Fibroblast of upper back skin (primary cell): ENCODE measurements at places on chromosomes 1 and 21.

DNA sequence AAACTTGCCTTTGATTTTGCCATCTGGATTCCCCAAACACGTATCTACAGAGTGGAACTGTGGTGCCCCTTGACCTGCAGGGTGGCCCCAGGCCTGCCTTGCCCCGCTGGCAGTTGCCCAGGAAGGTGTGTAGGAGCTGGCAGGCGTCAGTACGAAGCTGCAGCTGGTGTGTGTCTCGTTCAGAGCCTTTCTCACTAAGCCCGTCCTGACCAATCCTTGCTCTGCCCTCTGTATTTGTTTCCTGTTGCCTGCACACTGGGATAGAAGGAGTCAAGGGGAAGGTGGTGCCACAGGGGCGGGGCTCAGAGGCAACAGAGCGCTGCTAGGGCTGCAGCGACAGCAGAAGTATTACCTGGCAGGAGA, 5.2 kb upstream of the VSIG8 start:
- no peak for DNase-seq

GRCh38 chr1:17886838-17887441, 131.8 kb downstream of the ACTL8 start:
- DNase-seq: no peak

GRCh38 chr1:204338360-204338759, 21.4 kb downstream of the PLEKHA6 start:
- no peak for DNase-seq

DNA sequence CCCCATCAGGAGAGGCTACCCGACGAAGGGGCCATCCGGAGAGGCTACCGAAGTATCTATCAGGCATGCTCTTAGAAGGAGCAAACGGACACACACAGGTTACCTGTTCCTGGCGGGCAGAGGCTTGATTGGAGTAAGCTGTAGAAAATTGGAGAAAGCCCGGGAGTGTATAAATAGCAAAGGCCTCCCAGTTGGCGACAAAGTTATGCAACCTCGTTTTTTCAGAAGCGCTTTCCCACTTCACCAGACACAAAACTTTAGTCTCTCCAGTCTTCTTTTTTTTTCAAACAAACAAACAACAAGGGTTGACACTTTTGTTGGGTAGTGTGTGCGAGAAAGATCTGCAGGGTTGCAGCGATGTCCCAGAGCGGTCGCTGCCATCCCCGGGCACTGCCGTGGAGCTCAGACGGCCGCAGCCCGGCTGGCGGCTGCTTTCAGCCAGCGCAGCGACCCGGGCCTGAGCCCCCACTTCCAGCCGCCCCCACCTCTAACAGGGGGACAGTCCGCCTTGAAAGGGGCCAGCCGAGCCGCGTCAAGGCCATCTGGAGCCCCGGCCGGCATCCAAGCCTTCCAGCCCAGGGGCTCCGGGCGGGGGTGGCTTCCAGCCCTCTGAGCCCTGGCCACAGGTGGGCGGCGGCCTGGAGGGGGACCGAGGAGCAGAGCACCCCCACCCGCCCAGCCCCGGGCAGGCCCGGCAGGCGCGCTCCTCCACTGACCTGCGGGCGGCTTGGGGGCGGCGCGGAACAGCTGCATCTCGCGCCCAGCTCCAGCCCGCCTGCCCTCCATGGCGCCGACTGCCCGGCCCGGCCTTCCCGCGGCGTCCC, 616 bp downstream of the MCOLN3 start:
- DNase-seq: no peak

- DNase-seq: no peak
Observed at GRCh38 chr1:193402977-193403376, 216.6 kb upstream of the B3GALT2 start.

- DNase-seq: no peak
Observed at GRCh38 chr1:47417170-47418044, 1.3 kb downstream of the FOXE3 start.

- no peak for DNase-seq
Observed at GRCh38 chr1:192080684-192081083, 77.6 kb upstream of the RGS18 start.

- DNase-seq: no peak
Observed at GRCh38 chr1:159469921-159470533, 30.5 kb downstream of the OR10J1 start.

- DNase-seq: peak; percentile 59
Observed at GRCh38 chr1:243740255-243740999, 109.6 kb downstream of the AKT3 start.

- no peak for DNase-seq
Observed at GRCh38 chr1:60510162-60510561, 436.6 kb upstream of the C1orf87 start.

- no peak for DNase-seq
Observed at GRCh38 chr21:28127175-28127785, 865.4 kb downstream of the LTN1 start.

GRCh38 chr1:50570066-50570468, 146.8 kb upstream of the DMRTA2 start:
- DNase-seq: peak; percentile 6

- DNase-seq: no peak
Observed at GRCh38 chr1:93690921-93691789, 9.5 kb upstream of the BCAR3 start.

GRCh38 chr21:41784456-41785102, 17.7 kb upstream of the RIPK4 start:
- no peak for DNase-seq

DNA sequence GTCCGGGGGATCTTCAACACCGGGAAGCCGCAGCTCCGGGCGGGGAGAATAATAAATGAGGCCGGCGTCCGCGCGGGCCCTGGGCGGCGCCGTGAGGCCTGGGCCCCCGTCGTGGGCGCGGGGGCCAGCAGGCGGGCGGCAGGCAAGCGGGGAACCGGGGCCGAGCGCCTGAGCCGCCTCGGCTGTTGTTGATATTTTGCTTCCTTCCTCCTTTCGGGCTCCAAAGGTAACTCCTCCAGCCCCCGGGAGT, at the start of gene MEF2D:
Gene MEF2D, minus strand, starts transcription at position 233 of the 250 bp plus-strand sequence. CDS start 17,483 bp downstream, outside the sequence.
- no peak for DNase-seq

DNA sequence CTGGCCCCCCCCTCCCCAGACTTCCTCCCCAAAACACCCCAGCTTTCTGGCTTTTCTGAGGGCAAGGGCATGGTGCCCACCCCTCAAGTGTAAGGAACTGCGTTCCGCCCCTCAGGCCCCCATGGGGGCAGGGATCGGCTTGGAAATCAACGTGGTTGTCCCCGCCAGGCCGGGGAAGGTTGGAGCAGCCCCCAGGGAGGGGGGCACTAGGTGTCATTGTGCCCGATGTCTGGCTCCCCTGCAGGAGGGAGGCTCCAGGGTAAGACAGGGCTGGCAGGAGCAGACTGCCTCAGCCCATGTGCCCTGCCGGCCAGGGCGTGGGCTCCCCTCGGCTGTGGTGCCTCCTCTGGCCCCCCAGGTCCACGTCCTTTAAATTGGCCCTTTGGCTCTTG, 7.4 kb upstream of the TFAP2E start:
- DNase-seq: no peak

GRCh38 chr1:43039228-43040055, 80.8 kb upstream of the SLC2A1 start:
- no peak for DNase-seq

- DNase-seq: peak; percentile 77
Observed at GRCh38 chr1:39183503-39184353, 20.8 kb upstream of the MACF1 start.

DNA sequence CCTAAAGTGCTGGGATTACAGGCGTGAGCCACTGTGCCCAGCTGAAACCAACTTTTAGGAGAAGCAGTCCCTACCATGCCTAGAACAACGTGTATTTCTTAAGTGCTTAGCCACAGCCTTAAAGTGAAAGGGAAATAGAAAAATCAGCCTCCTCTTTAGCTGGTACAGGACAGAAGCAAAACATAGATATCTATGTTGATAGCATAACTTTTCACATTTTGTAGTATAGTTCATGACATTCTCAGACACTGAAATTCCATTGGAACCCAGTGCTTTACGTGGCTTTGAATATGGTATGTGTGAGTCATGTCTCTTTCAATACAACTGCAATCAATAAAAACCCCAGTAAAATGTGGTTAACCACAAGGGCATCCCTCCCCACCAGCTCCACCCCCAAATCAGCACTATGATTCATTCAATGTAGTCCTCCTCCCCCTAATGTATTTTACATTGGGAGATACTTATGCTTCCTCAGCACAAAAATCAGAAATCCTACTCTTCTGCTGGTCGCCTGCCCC, 32.1 kb downstream of the TGFB2 start:
- peak; percentile 99 for DNase-seq

- no peak for DNase-seq
Observed at GRCh38 chr21:33238565-33239255, 9.0 kb downstream of the IFNAR2 start.

GRCh38 chr1:31753707-31754349, 10.3 kb downstream of the ADGRB2 start:
- peak; percentile 41 for DNase-seq

GRCh38 chr21:16117851-16118590, 388.2 kb downstream of the USP25 start:
- DNase-seq: peak; percentile 98

DNA sequence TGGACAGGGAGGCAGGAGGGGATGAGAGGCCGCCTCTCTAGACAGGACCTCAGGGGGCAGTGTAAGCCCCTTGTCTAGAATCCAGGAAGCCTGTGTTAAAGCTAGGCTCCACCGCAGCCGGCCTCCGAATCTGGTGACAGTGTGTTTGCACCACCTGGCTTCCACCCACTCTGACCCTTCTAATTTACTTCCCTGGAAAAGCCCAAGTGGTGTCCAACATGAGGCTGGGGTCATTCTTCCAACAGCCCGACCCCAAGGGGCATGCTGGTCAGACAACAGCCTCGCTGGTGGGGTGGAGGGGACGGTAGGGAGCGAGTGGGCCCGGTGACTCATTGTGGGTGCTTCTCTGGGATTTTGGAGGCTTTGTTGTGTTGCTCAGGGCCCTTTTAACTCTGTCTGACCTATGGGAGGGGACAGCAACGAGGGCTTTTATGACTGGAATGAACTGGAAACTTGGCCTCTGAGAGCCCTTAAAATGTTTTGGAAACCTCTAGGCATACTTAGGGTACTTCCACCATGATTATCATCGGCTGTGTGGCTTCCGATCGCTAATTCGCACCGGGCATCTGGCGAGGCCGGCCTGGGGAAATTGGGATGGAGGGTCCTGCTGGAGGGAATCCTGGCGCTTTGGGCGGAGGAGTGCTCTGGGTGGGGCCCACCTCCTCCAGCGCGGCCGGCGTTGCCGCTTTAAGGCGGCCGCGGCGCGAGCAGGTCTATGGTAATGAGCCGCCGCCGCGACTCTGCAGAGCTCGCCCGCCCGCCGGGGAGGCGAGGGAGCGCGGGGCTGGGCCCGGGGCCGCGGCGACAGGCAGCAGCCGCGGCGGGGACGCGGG, at the start of gene CELSR2:
Gene CELSR2, plus strand, starts transcription at position 743 of the 833 bp plus-strand sequence. CDS start 541 bp downstream, outside the sequence.
- peak; percentile 55 for DNase-seq

GRCh38 chr21:45874716-45875415, 106.7 kb upstream of the COL6A1 start:
- DNase-seq: peak; percentile 98

GRCh38 chr1:77424236-77424635, 142.4 kb downstream of the AK5 start:
- peak; percentile 49 for DNase-seq

- DNase-seq: no peak
Observed at GRCh38 chr1:5845376-5845775, 146.8 kb downstream of the NPHP4 start.

DNA sequence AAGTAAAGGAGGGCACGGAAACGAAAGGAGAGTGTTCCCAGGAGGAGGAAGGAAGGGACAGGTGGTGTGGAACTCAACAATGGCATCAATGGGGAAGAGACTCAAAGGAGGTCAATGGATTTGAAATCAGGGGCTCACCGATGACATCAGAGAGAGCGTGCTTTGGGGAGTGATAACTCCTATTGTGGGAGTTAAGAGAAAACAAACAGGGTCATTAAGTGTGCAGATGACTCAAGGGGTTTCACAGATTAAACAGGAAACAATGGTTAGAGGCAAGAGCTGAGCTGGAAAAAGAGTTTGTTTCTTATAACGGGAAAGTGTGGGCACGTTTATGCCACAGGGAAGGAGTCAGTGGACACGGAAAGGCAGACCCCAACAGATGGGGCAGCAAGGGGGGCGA, 629.1 kb downstream of the SMYD3 start:
- no peak for DNase-seq

GRCh38 chr1:42639116-42639515, 19.1 kb upstream of the PPIH start:
- peak; percentile 70 for DNase-seq

DNA sequence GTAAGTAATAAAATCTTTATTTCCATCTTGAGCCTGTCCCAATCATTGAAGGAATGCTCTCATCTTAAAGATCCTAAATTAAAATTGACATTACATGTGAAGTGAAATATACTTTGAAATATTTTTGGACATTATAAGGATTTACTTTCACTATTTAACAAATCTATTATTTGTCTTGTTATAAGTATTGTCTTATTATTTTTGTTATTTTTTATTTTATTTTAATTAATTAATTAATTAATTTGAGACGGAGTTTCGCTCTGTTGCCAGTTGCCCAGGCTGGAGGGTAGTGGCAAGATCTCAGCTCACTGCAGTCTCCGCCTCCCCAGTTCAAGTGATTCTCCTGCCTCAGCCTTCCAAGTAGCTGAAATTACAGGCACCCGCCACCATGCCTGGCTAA, 343.2 kb downstream of the DPYD start:
- no peak for DNase-seq

- no peak for DNase-seq
Observed at GRCh38 chr1:209402697-209403096, 180.8 kb upstream of the CAMK1G start.

GRCh38 chr1:31524186-31524901, 52.0 kb upstream of the TINAGL1 start:
- no peak for DNase-seq

- peak; percentile 90 for DNase-seq
Observed at GRCh38 chr1:170445096-170445495, 86.9 kb upstream of the GORAB start.

DNA sequence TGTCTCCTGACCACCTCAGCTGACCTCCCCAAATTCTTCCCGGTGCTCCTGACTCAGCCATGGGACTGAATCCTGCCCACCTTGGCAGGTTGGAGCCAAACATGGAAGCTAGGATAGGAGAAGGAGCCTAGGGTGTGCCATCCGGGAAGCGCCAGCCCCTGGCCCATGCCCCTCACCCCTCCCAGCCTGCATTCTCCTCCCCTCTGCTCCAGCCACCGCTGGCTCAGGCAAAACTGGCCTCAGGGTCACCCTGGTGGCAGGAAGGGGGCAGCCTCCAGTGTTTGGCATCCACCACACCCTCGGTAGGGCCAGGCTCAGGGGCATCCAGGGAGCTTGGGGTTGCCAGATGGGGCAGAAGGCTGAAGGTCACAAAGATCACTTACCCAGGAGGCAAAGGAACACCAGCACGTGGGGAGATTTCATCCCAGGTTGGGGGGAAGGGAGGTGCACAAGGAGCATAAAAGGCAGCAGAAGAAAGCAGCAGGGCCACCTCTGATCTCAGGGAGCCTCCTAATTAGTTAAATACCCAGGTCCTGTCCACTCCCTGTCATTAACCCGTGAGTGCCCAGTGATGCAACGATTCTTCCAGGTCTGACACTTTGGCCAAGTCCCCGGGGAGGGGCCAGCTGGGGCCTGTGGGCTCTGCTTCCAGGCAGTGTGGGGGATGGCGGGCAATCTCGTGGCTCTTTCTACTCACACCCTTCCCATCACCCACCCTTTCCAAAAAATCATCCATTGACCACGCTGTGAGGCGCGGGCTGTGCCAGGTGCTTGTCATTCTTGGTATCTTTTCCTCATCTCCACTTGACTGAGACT, at the start of gene PLA2G2E:
Gene PLA2G2E, minus strand, starts transcription at position 481 of the 816 bp plus-strand sequence. Its CDS starts 58 bp downstream, at position 423.
- no peak for DNase-seq

- peak; percentile 22 for DNase-seq
Observed at GRCh38 chr1:203342192-203342940, 8.6 kb downstream of the FMOD start.

GRCh38 chr21:45416620-45417019, 11.7 kb downstream of the COL18A1 start:
- DNase-seq: no peak

GRCh38 chr1:16205891-16206546, 6.4 kb downstream of the ARHGEF19 start:
- no peak for DNase-seq

- DNase-seq: no peak
Observed at GRCh38 chr1:229509576-229509975, 1.4 kb upstream of the NUP133 start.
